Kidney epithelial cell (primary cell): ENCODE measurements at places on chromosomes 6 and 20. TPM values are rescaled to one million over a fixed set of nuclear protein-coding genes. Genes with fewer than 3 reads are reported as not detected.
A peak's percentile ranks its signal among the peaks of the same experiment; 100 is the strongest.

RBM38 gene
- 42.8 and 53.5 TPM in 2 replicates for total RNA-seq

GRCh38 chr6:132733814-132734213 lies 20.0 kb upstream of the VNN1 start:
- no peak for DNase-seq

DNA sequence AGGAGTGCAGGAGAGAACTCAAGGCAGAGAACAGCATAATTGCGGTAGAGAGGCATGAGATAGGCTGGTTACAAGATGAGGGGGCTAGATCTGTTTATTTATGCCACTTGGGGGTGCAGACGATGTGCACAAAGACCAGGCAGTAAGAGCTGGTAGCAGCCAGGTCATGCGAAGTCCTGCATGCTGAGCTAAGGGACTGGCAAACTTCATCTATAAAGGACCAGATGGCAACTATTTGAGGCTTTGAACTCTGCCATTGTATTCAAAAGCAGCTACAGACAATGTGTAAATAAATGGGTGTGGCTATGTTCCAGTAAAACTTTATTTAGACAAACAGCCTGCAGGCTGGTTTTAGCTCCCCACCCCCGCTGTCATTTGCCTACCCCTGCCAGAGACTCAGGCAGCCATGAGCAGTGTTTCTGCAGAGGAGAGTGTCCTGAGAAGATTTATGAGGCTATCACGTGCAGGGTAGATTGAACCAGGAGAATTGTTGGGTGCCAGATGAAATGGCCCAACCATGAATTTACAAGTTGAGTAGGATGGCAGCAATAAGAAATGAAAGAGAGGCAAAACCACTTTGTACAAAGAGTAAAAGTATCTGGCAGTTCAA lies 253.4 kb upstream of the MOCS1 start:
- no peak for DNase-seq

DNA sequence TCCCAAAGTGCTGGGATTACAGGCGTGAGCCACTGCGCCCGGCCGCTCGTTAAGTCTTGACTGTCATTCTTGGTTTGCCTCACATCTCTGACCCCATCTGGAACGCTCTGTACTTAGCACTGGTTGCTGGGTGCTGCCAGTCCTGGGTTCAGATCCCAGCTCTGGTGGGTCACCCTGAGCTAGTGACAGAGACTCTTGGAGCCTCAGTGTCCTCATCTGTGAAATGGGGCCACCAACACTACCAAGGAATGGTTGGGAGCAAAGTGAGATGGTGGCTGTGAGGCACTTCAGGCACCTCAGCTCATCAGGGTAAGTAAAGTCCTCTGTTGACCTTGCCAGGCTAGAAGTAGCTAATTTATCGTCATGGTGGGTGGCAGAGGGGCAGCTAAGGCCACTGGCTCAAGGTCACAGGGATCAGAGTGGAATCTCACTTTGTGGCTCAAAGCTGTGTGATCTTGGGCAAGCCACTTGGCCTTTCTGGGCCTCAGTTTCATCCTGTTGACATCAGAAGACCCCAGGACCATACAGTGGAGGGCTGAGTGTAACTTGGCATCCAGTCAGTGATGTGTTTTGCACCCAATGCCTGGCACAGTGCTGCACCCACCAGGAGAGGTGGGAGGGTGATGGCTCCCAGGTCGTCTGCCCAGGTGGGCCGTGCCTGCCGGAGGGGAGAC lies 46.7 kb downstream of the UBE2V1 start:
- no peak for DNase-seq

DNA sequence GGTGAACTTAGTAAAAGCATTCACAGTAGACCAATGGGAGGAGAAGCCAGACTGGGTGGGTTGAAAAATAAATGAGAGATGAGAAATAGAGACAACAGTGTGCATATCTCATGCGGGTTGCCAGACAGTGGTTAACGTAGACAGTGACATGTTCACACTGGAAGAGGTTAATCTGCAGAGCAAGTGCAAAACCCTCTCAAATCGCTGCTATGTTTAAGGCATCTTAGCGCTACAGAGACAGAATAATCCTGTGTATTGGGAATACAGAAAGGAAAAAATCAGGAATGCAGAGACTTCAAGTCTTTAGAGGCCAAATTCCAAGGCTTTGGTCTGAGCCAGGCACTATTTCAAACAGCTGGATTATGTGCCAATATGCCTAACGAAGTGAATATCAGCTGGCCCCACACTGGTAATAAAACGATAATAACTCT lies 107.1 kb downstream of the TSHZ2 start:
- DNase-seq, result no peak

DNA sequence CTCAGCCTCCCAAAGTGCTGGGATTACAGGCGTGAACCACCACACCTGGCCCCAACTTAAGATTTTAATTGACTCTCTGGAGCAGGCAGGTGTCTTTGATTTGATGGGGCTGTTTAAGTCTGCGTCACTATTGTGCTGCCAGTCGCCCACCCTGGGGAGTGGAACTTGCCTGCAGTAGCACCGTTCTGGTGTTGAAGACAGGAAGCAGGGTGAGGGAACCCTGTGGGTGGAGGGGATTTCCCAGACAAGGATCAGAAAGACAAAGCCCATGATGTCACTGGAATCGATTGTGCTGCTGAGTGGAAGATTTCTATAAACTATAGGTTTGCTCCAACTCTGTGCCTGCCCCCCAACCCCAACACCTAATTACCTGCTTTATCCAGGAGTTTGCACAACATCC lies 11.0 kb downstream of the ALDH8A1 start:
- no peak for DNase-seq

PHACTR3 gene
- 0.14 TPM in 1 of 2 replicates, not detected in the other for total RNA-seq

DNA sequence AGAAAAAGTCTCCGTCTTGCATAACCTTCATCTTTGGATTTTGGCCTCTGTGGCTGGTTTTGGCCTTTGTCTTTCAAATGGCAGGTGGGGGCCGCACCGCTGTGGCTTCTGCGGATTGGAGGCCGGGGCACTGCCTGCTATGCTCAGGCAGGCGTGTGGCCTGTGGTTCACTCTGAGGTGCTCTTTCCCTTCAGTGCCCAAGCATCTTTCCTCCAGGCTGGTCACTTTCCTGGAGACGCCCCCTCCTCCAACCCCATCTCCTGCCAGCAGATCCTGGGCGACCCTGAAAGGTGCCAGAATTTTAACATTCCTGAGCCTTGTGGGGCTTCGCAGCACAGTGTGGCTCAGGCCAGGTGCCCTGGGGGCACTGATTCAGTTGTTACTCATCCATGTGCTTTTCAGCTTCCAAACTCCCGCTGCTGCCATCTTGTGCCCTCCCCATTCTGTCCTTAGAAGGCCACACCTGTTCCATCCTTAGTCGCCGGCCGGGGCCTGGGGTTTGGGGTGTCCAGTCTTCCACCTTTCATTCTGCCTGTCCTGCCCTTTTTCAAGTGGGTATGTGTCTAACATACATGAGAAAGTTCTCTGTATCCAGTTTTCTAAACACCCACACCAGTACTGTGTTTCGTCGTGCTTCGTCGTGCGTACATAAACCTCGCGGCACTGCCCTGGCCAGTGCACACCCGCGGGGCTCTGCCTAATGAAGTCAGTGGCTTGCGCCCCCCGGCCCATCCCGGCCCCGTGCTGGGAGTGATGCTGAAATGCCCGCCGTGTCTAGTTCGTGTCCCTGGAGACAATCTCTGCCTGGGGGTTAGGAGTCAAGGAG lies 12.1 kb downstream of the SS18L1 start:
- DNase-seq, result no peak

- DNase-seq, result no peak
Measured at GRCh38 chr6:157249826-157250225, 73.5 kb downstream of the TMEM242 start.

DNA sequence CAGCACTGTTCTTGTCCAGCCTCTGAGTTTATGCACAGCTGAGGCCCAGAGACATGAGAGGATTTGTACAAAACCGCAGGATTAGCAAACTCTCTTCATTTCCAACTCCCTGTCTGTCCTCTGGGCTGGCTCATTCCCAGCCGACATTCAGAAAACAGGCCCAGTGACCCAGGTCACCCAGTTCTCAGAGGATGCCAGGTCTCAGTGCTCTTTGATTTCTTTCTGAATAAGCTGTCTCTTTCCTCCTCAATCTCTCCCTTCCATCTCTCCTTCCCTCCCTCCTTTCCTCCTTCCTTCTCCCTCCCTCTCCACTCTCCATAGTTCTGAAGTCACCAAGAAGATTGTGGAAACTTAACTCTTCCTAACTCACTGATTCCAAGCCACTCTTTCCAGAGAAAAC lies 372.7 kb upstream of the SULF2 start:
- no peak for DNase-seq

DNA sequence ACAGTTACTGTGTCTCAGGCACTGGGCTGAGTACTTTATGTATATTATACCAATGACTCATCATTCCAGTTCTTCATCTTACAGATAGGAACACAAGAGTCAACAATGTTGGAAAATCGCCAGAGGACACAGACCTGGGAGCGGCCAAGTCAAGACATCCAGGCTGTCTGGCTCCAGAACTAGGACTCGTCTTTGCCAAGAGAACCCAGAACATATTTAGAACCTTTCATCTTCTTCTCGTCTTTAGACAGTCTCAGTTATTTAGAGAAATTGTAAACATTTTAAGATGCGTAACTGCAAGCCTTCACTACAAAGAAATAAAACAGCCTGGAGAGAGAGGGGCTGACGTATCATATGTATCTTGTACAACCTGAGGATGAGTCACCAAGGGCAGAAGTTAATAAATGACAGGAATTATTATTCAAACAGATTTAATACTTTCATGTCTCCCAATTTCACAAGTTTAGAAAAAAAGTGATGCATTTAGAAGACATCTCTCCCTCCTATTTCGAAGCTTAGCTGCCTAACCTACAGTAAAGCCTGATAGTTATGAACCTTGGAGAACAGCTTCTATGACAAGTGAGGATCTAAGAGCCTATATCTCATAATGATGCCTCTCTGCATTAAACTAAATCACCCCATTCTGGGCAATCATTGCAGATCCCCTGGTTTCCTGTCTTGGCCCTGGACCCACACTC lies 43.4 kb downstream of the SLC22A3 start:
- DNase-seq, result no peak

- DNase-seq, result no peak
Measured at GRCh38 chr6:169999367-169999766, 247.9 kb downstream of the ERMARD start.

SLC26A8 gene
- total RNA-seq, result not detected in 2 replicates

ZBTB46 gene
- total RNA-seq, result 7.2 and 7.8 TPM in 2 replicates

CENPQ gene
- 3.3 and 10.5 TPM in 2 replicates for total RNA-seq

DNA sequence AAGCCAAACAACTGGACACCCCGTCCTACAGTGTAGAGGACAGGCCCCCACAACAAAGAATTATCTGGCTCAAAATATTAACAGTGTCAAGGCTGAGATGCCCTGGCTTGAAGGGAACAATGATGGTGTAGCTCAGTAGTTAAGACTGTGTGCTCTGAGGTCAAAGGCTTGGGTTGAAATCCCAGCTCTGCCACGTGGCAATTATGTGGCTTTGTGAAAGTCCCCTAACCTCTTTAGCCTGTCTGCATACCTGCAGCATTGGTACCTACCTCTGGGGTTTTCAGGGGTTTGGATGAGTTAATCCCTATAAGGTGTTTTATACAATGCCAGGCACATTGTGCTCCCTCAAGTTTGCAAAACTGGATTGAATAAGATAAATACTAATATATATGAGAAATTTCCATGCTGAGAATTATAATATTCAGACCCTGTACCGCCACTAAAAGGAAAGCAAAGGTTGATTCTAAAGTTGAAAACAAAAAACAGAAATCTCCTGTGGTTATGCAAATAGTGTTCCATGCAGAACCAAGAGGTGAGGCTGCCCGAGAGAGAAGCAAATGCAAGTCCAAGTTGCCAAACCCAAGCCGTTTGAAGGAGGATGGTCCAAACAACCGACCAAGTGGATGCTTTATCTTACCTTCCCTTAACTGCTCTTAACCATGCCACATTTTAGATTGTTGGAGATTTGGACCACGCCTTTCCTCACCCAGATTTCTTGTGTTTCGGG lies 199.8 kb downstream of the NFATC2 start:
- DNase-seq, result no peak

- no peak for DNase-seq
Measured at GRCh38 chr20:59131551-59132285, 31.9 kb upstream of the ZNF831 start.

DNA sequence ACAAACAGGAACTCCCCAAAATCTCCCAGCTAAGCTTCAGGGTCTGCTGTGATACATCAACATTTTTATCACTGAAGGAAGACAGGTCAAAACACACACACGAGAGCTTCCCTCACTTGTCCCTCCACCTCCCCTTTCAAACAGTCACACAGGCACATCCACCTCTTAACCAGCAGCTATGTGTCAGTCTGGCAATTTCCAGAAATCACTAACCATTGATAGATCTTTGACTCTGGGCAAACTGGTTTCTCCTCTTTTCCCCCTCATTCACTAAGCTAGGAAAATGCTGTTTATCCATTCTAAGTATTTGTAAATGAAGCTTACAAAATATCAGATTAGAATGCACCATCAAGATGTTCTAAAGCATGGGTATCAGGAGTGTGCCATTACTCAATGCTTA lies 87.8 kb downstream of the DCDC2 start:
- DNase-seq, result no peak

- DNase-seq, result peak; percentile 44
Measured at GRCh38 chr6:85612690-85613474, 19.2 kb upstream of the SNX14 start.

GRCh38 chr20:37640600-37641561 lies 52.9 kb upstream of the CTNNBL1 start:
- no peak for DNase-seq

DAAM2 gene
- total RNA-seq, result 1.3 and 2.5 TPM in 2 replicates

DNA sequence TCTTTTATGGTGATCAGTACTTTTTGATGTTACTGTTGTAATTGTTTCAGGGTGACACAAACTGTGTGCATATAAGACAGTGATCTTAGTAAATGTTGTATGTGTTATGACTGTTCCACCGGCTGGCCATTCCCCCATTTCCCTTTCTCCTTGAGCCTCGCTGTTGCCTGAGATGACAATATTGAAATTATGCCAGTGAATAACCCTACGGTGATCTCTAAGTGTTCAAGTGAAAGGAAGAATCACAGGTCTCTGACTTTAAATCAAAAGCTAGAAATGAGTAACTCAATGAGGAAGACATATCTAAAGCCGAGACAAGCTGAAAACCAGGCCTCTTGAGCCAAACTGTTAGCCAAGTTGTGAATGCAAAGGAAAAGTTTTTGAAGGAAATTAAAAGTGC lies 32.3 kb downstream of the TULP4 start:
- no peak for DNase-seq

DNA sequence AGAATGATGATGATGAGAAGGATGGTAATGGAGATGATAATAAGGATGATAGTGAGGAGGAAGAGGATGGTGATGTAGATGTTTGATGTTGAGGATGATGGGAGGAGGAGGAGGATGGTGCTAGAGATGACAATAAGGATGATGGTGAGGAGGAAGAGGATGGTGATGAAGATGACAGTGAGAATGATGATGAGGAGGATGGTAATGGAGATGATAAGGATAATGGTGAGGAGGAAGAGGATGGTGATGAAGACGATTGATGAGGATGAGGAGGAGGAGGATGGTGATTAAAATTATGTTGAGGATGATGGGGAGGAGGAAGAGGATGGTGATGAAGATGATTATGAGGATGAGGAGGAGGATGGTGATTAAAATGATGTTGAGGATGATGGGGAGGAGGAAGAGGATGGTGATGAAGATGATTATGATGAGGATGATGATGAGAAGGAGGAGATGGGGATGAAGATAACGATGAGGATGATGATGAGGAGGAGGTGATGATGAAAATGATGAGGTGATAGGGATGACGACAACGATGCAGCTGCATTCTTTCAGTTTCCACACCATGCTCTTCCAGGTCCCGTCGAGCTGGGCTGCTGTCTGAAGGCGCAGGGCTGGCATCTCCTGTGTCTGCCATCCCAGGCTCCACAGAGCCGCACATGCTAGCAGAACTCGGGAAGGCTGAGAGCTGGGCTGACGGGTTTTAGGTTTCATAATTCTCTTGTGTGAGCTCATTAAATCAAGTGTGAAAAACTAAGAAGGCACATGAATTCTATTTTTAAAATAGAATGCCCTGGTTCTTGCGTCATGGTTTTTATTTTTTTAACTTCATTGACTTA lies 274.9 kb downstream of the SMOC2 start:
- DNase-seq, result no peak
